ENCODE measurements at places on chromosomes 7 and 10.

DNA sequence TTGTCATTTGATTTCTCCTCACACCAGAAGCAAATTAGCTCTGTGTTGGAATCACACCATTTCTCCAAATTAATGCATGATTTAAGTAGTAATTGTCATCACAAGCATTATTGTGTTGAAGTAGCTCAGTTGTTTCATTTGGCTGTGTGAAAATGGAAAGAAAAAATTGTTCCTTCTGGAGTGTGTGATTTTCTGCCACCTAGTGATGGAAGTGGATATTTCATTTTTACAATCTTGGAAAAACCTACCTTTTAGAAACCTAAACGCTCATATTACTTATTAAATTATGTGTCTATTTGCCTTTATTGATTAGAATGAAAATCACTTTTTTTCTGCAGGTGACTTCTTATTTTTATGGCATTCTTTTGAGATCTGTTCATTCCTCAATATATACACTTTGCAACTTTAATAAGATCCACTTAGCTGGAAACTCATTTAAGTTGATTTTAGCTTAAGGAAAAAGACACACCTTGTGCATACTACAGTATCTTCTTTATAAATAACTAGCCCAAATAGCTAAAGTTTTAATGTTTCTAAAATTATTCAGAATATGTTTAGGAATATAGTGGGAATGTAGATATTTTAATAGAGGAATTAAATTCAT lies 50.0 kb downstream of the SRI start:
- no peak for DNase-seq

DNA sequence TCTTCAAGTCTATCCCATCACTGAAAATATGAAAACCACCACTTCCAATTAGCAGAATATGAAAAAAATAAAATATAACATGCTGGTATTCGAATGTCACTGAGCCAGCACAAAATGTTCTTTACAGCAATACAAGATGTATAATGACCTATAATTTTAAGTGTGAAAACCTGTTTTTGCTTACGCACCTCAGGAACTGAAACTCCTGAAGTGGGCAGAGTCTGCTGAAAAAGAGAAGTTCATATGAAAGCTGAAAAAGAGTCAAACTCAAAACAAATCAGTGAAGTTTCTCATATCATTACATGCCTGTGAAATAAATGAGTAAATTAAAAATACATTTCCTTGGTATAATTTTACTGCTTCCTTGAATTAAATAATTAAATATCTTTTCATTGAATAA lies 272.5 kb downstream of the DGKB start:
- no peak for DNase-seq

GRCh38 chr7:123528265-123528664 lies 6.1 kb downstream of the IQUB start:
- DNase-seq = no peak

- DNase-seq = no peak
Observed at GRCh38 chr7:129423700-129424410, 10.4 kb upstream of the STRIP2 start.

- no peak for DNase-seq
Observed at GRCh38 chr7:140267381-140268226, 90.8 kb upstream of the KDM7A start.

- DNase-seq = no peak
Observed at GRCh38 chr10:26698909-26699308, 1.4 kb downstream of the PDSS1 start.

- no peak for DNase-seq
Observed at GRCh38 chr10:29790207-29790606, 155.4 kb upstream of the SVIL start.

Measured in testis (tissue), 5 donors.